NCI-H510A treated with DMSO at 0.1 percent for 48 hours (cell line): ENCODE measurements at places on chromosomes 12 and 14.

DNA sequence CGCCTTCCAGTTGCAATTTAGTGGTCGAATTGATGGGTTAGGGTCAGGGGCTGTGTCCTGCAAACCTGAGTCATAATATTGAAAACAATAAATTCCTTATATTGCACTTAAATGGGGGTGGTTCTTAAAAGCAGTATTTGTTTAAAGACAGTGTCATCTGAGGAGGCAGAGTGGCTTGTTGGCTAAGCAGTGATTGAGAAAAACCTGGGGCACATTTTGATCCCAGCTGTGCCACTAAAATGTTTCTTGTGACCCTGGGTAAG lies 48.4 kb downstream of the FBXW8 start:
- no peak for DNase-seq

DNA sequence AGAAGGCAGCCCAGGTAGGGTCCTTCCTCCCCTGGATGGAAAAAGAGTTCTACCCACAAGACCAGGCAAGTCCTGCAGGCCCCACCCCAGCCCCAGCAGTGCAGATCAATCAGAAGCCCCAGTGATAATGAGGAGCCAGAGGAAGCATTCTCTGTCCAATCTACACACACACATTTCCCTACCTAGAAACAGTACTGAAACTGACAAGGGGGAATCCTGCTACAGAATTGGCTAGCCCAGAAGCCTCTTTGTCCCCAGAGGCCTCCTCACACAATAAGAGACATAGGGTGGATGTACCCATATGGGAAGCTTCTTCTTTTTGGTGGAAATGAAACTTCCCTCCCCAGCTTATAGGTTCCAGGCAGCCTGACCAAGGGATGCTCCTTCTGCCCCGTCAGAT lies 9.9 kb downstream of the FSCB start:
- no peak for DNase-seq

DNA sequence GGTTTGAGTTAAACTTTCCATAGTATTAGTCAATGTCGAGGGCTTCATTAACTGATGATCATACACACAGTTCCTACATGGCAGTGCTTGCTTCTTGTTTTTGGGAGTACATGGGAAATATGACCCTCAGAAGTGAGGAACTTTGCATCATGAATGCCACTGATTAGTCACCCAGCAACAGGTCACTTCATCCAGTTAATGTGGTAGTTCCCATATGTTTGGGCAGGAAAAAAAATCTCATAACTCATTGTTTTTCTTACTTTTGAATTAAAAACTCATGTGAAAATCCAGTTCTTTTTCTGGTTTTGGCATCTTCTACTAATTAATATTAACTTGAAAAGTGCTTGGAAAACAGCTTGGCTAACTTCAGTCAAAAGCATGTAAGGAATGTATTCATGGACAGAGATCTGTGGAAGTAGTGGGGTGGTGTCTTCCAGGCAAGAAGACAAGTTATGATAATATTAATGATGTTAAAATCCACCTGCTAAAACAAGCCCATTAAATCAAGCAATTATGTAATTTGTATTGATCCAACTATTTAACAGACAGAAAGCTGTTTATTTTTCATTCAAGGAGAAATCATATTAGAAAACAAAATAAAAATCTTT lies 309.1 kb upstream of the NAV3 start:
- no peak for DNase-seq

- no peak for DNase-seq
Observed at GRCh38 chr14:97640031-97640430, 842.8 kb downstream of the VRK1 start.

GRCh38 chr14:90019824-90020523 lies 41.8 kb upstream of the KCNK13 start:
- DNase-seq, result no peak

DNA sequence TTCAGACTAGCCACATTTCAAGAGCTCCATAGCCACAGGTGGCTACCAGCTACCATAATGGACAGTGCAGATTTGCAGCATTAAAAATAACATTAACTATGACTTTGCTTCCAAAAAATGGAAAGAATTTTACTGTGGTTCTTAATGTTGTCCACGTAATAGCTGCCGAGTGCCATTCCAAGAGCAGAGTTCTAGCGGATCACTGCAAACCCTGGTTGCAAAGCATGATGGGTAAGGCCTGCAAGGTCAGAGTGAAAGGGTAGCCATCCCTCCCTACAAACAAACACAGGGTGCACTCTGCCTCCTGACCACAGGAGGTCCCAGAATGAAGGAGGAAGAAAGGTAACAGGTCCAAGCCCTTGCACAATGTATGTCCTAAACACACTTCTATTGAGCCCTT lies 157.6 kb downstream of the DPF3 start:
- DNase-seq, result no peak

DNA sequence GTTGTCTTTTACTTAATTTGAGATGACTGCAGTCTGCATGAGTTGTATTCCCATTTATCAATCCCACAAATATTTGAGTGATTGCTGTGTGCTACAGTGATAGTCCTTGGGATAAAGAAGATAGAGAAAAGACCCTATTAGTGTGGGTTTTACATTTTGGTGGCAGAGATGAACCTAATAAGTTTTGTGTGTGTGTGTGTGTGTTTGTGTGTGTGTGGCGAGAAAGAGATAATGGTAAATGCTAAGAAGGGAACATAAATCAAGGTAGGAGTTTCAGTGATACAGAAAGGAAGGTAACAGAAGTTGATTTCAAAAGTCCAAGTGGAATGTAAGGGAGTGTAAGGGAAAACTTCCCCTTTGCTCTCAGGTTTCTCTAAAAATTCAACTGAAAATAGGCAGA lies 2.6 kb upstream of the DDX55 start:
- no peak for DNase-seq

DNA sequence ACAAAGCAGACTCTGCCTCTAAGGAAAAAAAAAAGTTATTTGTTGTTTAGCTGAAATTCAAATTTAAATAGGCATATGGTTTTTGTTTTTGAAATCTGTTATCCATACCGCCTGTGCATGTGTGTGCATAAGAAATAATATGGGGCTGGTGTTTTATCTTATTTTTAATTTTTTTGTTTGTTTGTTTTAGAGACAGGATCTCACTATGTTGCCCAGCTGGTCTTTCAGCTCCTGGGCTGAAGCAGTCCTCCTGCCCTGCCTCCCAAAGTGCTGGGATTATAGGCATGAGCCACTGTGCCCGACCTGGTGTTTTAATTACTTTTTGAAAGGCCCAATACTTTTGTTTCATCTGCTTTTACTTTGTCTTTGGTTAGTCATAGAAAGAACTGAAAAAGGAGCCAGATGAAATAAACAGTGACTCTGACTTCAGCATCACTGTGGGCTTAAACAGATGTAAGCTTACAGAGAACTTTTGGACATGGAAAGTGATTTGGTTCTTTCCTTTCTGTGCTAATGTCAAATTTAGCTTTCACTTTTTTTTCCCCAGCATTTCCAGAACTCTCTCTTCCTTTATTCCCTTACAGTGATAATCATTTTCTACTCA lies 37.2 kb downstream of the SUPT16H start:
- DNase-seq, result no peak

DNA sequence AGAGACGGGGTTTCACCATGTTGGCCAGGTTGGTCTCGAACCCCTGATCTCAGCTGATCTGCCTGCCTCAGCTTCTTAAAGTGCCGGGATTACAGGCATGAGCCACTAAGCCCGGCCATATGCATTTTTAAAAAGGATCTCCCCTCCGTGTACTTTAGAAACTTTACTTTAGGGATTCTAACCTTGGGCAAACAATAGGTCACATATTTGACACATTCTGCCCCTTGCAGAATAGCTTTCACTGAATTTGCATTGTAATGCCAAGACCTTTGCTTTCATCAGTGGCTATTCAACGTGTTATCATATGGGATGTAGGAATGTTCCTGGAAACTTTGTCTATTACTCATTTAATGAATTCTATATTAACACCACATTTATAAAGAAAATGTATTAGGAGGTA lies 11.4 kb upstream of the ANKS1B start:
- no peak for DNase-seq

- DNase-seq, result peak; percentile 41
Observed at GRCh38 chr14:36317650-36318049, 2.8 kb downstream of the MBIP start.

DNA sequence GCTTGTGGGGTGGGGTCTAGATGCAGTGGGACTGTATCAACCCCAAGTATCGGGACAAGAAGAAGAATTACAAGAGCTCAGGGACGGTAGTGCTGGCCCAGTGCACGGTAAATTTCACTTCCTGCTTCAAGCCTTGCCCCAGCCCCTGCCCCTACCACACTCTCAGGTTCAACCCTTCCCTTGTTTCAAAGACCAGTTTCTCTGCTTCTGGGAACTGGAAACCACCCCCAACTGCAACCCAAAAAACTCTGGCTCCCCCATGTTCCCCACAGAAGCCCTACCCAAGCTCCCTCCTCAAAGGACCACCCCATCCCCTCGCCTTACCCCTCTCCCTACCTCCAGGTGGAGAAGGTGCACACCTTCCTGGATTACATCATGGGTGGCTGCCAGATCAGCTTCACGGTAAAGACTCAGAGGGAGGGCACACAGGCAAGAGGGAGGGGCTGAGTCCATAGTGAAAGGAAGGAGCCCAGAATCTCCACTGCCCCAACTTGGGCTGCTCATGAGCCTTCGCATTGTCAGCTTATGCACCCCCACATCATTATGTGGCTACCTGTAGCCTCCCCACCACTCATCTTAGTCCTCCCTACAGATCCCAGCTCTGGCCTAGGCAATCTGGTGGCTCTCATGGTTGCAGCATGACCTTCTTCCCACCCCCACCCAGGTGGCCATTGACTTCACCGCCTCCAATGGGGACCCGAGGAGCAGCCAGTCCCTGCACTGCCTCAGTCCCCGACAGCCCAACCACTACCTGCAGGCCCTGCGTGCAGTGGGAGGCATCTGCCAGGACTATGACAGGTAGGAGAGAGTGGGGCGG lies 4.3 kb downstream of the CPNE6 start:
- DNase-seq, result peak; percentile 15
